ENCODE measurements at places on chromosomes 3 and 15. TPM values are rescaled to one million over a fixed set of nuclear protein-coding genes. Genes with fewer than 3 reads are reported as not detected.

The CA12 gene
- 19.6 TPM for total RNA-seq

The LRTM1 gene
- total RNA-seq, result not detected

The ATP13A5 gene
- not detected for total RNA-seq

The SKOR1 gene
- 0.10 TPM for total RNA-seq

The ZPLD1 gene
- total RNA-seq, result 74.8 TPM

The ZNF662 gene
- total RNA-seq, result 4.9 TPM

The DNAJC17 gene
- total RNA-seq, result 16.2 TPM

The FEZF2 gene
- total RNA-seq, result not detected

The PLSCR2 gene
- 1.4 TPM for total RNA-seq

The PLA1A gene
- 5.1 TPM for total RNA-seq

The RBP2 gene
- total RNA-seq, result not detected

The CPN2 gene
- 0.05 TPM for total RNA-seq

The BNC1 gene
- 26.7 TPM for total RNA-seq

The CCR3 gene
- total RNA-seq, result not detected

The LMOD3 gene
- total RNA-seq, result not detected

The TCF12 gene
- 87.6 TPM for total RNA-seq

The C15orf39 gene
- 1.4 TPM for total RNA-seq

The TMEM89 gene
- not detected for total RNA-seq

The COL6A5 gene
- total RNA-seq, result under 0.01 TPM

The SPATA12 gene
- total RNA-seq, result 0.10 TPM

The RBMS3 gene
- total RNA-seq, result 26.7 TPM

The C15orf62 gene
- 0.50 TPM for total RNA-seq

The CD276 gene
- 82.1 TPM for total RNA-seq

The OR5K2 gene
- not detected for total RNA-seq

The NPAP1 gene
- not detected for total RNA-seq

The CP gene
- total RNA-seq, result 85.8 TPM

The QTRT2 gene
- total RNA-seq, result 21.0 TPM

The GHSR gene
- not detected for total RNA-seq

The CDHR4 gene
- not detected for total RNA-seq

The UNC13C gene
- total RNA-seq, result under 0.01 TPM

The TPRA1 gene
- 110 TPM for total RNA-seq

The BUB1B gene
- 11.6 TPM for total RNA-seq

The MESP2 gene
- total RNA-seq, result not detected

The SATB1 gene
- 7.8 TPM for total RNA-seq

The RAB27A gene
- total RNA-seq, result 6.9 TPM

The OTOL1 gene
- not detected for total RNA-seq

The DLL4 gene
- total RNA-seq, result 0.17 TPM

The MLF1 gene
- 31.4 TPM for total RNA-seq

The ATP8B4 gene
- total RNA-seq, result 0.30 TPM

The POPDC2 gene
- total RNA-seq, result 0.40 TPM

The SCG5 gene
- 2.4 TPM for total RNA-seq

The LINGO1 gene
- total RNA-seq, result not detected

The POTEB2 gene
- not detected for total RNA-seq

The ARPIN gene
- 7.5 TPM for total RNA-seq

The ZCWPW2 gene
- 0.87 TPM for total RNA-seq

The PPM1L gene
- total RNA-seq, result 5.1 TPM

The HIGD2B gene
- total RNA-seq, result 0.15 TPM

Measured in renal cortical epithelial cell (primary cell).